ENCODE measurements at places on chromosomes 4 and X. TPM values are rescaled to one million over a fixed set of nuclear protein-coding genes. Genes with fewer than 3 reads are reported as not detected.

- DNase-seq, result no peak
These were observed 46.8 kb upstream of the ELF2 start for GRCh38 chr4:139223682-139224317.

GRCh38 chrX:129091097-129091496 lies 432.2 kb downstream of the SMARCA1 start:
- DNase-seq, result no peak

- no peak for DNase-seq
These were observed 19.6 kb downstream of the ATP5ME start for GRCh38 chr4:654503-654845.

DNA sequence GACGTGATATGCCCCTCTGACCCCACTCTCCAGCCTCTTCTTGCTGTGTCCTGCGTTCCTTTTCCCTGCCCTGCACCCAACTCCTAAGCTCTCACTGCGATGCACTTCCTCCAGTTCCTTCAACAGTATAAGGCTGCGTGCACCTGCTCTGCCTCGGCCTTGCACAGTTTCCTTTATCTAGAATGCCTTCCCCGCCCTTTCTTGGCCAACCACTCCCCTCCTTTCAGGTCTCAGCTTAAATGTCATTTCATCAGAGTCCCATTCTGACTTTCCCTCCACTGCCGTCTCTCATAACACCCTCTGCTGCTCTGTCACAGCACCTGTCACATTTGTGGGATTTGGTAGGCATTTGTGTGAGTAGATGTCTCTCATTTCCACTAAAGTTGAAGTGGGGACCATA lies 58.4 kb upstream of the NEIL3 start:
- DNase-seq, result no peak

RHOXF2 gene
- not detected for total RNA-seq
